Activated effector memory CD4-positive, alpha-beta T cell treated with Interleukin-2 at 50 U/mL for 16 hours (primary cell): ENCODE measurements at places on chromosomes 1 and 21.

DNA sequence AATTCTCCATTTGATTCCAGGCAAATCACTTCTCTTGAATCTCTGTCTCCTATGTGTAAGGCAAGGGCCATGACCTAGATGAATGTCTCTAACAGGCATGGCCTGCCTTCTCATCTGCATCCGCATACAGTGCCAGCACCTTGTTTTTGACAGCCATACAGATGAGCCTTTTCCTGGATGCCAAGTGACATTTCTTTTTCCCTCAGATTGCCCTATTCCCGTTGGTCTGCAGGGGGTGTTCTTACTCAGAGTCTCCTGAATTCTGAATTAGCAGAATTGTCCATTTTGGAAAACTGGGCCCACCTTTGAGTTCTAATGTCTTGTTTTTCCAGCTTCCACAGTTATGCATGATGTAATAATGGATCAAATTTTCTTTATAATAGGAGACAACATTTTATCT lies 88.0 kb upstream of the ADAR start:
- DNase-seq = no peak

DNA sequence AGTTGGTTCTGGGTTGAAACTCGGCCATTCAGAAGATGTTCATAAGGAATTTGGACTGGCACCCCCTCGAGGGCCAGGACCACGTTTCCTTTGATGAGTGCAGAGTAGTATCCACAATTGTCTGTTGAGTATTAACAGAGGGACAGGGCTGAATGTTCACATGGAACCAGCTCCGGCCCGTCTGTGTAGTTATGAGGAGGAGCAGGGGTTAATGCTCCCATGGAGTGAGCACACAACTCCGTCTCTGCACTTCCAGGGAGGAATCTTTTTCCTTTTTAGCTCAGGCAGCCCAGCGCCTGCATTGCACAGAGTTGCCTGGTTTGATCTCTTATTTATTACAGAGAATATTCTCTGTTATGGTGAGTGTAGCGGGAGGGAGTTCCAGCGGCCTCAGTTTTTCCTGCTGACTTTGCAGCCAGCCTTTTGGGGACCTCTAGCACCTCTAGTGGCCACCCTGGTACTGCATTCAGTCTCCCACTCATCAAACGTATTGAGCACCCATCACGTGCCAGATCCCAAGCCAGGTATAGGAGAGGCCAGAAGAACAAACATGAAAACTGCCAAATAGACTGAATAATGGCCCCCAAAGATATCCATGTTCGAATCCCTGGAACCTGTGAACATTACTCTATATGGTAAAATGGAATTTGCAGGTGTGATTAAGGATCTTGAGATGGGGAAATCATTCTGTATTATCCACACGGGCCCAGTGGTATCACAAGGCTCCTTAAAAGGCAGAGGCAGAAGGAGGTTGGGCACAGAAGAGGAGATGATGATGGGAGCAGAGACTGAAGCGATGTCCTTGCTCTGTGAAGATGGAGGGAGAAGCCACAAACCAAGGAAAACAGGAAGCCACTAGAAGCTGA lies 167.7 kb upstream of the CSF3R start:
- DNase-seq = peak; percentile 39

DNA sequence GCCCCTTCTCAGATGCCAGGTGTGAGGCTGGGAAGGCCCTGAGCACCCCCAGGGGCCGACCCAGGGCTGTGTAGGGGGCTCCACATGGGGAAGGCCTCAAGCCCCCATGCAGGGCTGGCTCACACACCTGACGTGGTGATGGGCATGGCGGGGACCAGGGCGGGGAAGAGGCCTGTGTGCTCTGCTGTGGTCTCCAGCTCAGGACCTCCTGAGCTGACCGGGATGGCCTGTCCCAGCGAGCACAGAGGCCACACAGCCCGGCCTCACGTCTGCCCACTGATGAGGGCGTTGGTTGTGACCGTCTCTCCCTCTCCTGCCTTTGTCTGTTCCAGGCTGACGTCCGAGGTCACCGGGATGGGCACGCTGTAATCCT lies 40.2 kb upstream of the COL6A1 start:
- DNase-seq = no peak

- no peak for DNase-seq
Measured at GRCh38 chr1:17599954-17600300, 60.4 kb downstream of the ARHGEF10L start.

DNA sequence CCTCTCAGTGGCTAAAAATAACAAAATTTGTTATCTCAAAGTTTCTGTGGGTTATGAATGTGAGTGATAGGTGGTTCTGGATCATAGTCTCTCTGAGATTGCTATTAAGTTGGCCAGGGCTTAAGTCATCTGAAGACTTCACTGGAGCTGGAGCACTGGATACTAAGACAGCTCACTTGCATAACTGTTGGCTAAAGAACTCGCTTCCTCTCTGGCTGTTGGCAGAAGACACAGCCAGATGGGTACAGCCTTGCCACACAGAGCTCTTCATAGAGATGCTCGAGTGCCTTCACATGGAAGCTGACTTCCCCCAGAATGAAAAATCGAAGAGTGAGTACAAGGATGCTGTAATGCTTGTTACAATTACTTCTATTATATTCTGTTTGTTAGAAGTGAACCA lies 333.8 kb downstream of the ZP4 start:
- no peak for DNase-seq

- no peak for DNase-seq
Measured at GRCh38 chr1:81358151-81358550, 442.6 kb upstream of the ADGRL2 start.

- DNase-seq = no peak
Measured at GRCh38 chr1:3566951-3567804, 44.1 kb downstream of the MEGF6 start.

- DNase-seq = no peak
Measured at GRCh38 chr1:89711140-89711778, 78.3 kb downstream of the LRRC8C start.

GRCh38 chr1:221837896-221838295 lies 96.0 kb upstream of the DUSP10 start:
- DNase-seq = no peak

- no peak for DNase-seq
Measured at GRCh38 chr1:167268347-167268787, 47.7 kb downstream of the POU2F1 start.

GRCh38 chr1:24558902-24559791 lies 3.3 kb downstream of the NCMAP start:
- no peak for DNase-seq

- DNase-seq = no peak
Measured at GRCh38 chr1:33178836-33179439, 2.9 kb downstream of the TRIM62 start.
